K562 (cell line): ENCODE measurements at places on chromosomes 2 and 18. TPM values are rescaled to one million over a fixed set of nuclear protein-coding genes. Genes with fewer than 3 reads are reported as not detected.

DNA sequence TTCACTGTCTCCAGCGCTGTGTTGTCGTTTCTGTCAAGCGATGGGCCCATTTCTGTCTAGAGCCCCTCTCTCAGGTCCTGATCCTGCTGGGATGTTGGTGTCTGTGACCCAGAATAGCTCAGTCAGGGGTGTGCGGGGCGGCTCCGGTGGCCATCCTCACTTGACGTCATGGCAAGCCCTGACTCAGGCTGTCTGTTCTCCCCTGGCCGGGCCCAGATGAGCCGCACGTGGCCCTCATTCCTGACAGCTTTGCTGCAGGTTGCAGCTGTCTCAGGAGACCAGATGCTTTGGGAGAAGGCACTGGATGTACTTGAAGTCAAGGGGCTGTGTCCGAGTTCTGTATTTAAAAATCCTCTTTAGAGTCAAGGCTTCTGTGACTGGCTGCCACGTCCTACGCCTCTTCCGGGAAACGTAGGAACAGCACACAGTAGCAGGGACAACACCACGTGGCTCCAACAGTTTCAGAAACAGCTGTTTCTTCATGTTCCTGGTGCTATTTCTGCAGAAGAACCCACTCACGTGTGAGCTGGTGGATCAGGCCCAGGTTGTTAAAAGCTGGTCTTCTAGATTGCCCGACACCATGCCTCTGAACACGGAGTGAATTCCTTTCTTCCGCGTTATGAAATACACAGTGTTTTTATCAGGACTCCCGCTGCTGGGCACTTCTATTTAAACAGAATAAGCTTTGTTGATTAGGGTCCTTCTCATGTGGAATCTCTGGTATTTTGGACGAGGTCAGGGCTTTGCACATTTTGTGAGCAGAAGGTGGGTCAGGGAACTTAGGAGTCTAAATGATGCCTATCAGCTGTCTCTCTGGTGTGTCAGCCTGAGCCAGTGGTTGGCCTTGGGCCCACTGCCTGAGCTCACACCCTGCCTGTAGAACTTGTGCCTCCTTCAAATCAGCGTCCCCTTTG, 28.3 kb upstream of the NTSR2 start:
- DNase-seq: no peak

DNA sequence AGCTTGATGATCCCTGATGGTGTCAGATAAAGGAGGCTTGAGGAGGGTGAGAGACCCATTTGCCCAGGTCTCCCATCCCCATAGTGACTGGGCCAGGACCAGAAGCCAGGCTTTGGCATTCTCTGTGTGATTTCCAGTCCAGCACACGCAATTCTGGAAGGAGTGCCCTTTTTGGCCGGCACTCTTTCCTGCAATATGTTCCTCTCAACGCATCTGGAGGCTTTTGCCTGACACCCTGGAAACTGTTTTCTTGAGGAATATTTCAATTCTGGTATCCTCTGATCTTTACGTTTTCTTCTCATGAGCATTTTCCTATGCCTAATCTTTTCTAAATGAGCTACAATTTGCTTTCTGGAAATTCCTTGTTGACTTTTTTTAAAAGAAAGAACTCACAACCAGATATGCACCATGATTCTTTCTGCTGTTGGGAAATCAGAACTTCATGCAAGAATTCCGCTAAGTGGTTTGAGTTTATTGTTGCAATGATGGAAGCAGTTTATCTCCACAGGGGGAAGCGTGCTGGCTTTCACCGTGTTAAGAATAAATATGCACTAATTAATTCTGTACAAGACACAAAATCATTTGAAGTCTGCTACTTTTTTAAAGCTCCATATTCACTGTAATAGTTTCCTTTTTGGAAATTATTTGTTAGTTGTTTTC, 143.7 kb downstream of the NAPG start:
- DNase-seq: no peak

DNA sequence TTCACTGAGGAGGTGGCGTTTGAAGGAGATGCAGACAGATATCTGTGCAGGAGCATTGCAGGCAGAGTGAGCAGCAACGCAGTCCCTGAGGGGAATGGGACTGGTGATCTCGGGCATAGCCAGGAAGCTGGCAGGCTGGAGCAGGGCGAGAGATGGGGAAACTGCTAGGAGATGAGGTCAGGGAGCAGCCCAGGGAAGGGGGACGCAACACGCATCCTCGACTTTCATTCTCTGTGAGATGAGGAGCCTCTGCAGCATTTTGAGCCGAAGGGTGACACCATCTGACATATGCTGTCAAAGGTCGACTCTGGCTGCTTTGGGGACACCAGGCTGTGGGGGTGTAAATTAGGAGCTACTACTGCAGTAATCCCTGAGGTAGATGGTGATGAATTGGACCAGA, 4.3 kb upstream of the CHRNA1 start:
- DNase-seq: no peak

- no peak for DNase-seq
These were observed 191.8 kb downstream of the LRRTM1 start for GRCh38 chr2:80112790-80113189.

HMSD gene
- 0.05 TPM in 1 of 2 replicates, not detected in the other for polyA plus RNA-seq

AOX1 gene
- polyA plus RNA-seq: not detected in 2 replicates

TFCP2L1 gene
- 0.42 and 0.74 TPM in 2 replicates for polyA plus RNA-seq

PPM1B gene
- 16.8 and 17.0 TPM in 2 replicates for polyA plus RNA-seq
